ENCODE measurements at places on chromosomes 7 and 10.

DNA sequence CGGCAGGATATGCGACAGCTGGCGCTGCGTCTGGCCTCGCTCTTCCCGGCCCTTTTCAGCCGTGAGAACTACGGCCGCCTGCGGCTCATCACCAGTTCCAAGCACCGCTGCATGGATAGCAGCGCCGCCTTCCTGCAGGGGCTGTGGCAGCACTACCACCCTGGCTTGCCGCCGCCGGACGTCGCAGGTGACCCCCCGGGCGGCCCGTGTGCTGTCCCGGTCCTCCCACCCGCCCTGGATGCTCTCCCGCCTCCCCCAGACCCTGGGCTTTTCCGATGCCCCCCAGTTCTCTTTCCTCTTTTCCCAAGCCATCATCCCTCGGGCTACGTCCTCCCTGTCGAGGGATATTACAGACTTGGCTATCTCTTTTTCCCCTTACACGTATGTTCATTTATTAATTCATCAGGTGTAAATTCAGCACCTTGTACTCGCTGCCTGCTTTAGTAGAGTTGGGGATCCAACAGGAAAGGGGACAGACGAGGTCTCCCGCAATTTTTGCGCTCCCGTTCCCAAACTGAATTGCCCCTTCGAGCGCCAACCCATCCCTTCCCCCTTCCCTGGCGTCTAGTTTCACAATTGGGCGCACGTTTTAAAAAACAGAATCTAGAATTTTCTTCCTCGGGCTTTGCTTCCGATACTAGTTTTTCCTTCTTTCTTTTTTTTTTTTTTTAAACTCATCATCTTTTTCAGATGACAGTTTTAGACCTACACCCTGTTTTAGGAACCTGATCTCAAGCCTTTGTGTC lies 846 bp downstream of the MINPP1 start:
- peak; percentile 9 for DNase-seq

DNA sequence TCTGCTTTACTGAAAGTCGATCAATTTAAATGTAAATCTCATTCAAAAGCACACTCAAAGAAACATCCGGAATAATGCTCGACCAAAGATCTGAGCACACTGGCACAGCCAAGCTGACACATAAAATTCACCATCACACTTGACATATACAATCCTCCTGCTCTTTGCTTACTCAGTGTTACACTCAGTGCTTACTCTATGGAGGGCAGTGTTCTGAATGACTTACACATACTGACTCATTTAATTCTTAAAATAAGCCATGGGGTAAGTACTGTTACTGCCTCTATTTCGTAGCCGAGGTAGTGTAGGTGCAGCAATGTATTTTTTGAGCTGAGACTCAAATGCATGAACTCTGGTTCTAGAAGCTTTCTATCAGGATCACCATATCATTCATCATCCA lies 421.5 kb upstream of the LRRN3 start:
- no peak for DNase-seq

- no peak for DNase-seq
These were observed 19.6 kb downstream of the GRID2IP start for GRCh38 chr7:6531492-6532279.

GRCh38 chr7:32145911-32146310 lies 75.7 kb upstream of the PDE1C start:
- no peak for DNase-seq

DNA sequence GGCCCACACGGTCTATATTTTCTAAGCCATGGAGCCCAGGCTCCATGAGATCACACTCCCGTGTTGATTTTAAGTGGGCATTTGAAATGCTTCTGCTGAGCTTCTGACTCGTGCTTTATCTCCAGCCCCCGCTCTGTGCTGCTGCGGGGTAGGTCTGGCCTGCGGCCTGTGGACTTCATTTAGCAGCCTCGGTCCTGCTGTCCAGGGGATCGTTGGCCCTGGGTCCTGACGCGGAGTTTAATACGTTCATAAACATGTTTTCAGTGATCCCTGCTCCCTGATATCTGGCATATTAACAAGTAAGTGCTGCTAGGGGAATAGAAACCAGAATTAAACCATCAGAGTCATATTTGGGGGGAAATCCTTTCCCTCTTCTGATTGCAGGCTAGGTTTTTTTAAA lies 540.3 kb upstream of the MGMT start:
- no peak for DNase-seq

GRCh38 chr10:33772370-33773252 lies 438.1 kb upstream of the NRP1 start:
- no peak for DNase-seq

DNA sequence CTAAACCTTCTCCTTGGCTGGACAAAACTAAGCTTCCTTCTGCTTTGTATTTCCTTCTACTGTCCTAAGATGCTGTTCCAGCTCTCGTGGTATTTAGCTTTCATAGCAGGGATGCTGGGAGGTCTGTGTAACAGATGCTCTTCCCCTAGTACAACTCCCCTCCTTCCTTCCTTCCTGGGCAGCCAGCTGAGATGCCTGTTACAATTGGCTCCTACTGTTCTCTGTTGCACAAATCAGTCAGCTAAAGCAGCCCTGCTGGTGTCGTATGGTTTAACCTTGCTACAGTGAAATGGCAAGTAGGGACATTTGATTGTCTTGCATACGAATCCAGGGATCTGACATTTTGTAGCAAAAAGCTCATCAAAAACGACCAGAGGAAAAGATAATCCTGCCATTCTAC lies 143.8 kb downstream of the ARHGAP21 start:
- DNase-seq, result no peak

GRCh38 chr10:51405580-51406351 lies 293.6 kb downstream of the CSTF2T start:
- no peak for DNase-seq

DNA sequence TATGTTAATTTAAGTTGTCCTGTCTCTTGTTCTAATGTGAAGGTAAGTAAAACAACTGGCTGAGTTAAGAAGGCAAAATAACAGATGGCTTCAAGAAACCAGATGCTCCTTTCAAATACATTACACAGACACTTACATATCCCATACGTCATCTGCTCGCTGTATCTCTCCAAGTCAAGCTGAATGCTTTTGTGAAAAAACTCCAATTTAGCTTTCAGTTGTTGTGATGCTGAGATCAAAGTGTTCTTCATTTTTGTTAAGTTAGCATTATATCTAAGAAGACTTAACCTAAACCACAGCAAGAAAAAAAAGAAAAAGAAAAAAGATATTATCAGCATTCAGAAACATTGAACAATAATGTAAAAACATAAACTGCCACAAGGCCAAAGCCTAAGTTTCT lies 18.5 kb upstream of the ERLIN1 start:
- no peak for DNase-seq

GRCh38 chr7:150369748-150370501 lies 1.3 kb downstream of the REPIN1 start:
- DNase-seq, result no peak

DNA sequence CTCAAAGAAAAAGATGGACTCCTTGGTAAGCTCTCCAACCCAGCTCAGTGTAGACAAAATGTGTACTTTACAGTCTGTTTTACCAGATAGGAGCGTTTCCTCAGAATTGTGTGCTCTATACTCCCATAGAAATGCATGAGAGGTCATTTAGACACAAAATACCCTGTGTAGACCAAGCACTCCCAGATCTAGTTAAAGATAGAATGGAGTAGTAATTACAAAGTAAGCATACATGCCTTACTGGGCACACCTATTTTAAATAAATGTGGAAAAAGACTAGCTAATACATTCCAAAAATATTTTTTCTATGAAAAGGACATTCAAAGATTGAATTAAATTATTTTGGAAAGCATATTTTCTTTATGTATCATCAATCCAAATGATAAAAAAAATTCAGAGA lies 271.9 kb upstream of the DGKB start:
- no peak for DNase-seq

DNA sequence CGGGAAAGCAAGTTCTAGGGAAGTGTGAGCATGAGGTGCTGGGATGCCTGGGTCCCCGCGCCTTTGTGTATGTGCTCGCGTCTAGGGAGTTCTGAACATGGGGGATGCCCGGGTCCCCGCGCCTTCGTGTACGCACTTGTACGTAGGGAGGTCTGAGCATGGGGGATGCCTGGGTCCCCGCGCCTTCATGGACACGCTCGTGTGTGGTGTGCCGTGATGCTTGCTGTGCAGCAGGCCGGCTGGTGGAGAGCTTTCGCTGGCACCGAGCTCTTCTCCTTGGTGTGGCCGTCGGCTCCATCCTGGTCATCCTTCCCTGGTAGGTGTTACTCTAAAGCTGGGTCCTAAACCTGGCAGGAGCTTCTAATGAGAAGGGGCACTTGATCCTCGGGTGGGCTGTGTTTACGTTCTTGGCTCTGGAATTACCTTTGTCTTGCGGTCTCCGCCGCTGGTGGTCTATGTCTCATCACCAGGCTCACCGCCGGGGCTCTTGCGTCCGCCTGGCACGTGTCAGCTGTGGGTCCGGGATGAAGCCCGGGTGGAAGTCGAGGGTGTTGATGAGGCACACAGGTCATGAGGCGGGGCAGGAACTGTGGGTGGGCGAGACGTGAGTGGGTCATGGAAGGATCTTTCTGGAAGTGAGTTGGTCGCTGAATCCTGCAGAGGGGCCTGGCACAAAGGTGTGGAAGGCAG lies 63.5 kb downstream of the DNAJB6 start:
- DNase-seq, result no peak

- no peak for DNase-seq
These were observed 39.1 kb upstream of the RAB18 start for GRCh38 chr10:27464993-27465392.

DNA sequence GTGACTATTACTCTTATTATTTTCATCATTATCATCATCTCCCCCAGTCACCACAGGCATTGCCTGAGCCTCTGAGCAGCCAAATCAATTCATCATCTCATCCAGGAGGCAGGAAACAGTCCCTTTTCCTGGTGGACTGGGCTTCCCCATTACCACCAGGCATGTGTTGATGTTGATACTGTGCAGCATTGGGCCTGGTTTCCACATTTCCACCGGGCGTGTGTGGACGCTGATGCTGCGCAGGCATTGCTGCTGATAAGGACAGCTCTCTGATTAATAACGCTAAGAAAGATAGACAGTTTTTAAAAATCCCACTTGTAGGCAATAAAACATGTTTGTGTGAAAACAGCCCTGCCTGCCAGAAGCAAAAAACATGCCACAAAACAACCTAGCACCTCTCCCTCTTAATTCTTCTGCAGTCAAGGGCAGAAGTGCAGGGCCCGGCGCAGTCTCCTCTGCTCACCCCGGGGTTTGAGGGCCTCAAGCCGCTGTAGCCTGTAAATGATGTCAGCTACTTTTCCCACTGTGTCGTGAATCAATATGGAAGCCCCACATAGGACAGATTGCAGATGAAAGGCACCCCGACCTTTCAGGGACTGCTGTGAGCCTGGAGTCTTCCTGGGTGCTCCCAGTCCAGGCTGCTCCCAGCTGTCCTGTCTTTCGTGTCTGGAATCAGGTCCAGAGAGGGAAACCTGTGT lies 216.0 kb downstream of the WDR37 start:
- DNase-seq, result no peak

GRCh38 chr10:93177511-93177910 lies 103.8 kb downstream of the CYP26A1 start:
- no peak for DNase-seq

- no peak for DNase-seq
These were observed 1.3 kb downstream of the CHST12 start for GRCh38 chr7:2404714-2405119.

- DNase-seq, result no peak
These were observed 7.9 kb downstream of the RPA3 start for GRCh38 chr7:7710469-7710868.

- DNase-seq, result no peak
These were observed 268.4 kb upstream of the NPVF start for GRCh38 chr7:25496476-25497368.

DNA sequence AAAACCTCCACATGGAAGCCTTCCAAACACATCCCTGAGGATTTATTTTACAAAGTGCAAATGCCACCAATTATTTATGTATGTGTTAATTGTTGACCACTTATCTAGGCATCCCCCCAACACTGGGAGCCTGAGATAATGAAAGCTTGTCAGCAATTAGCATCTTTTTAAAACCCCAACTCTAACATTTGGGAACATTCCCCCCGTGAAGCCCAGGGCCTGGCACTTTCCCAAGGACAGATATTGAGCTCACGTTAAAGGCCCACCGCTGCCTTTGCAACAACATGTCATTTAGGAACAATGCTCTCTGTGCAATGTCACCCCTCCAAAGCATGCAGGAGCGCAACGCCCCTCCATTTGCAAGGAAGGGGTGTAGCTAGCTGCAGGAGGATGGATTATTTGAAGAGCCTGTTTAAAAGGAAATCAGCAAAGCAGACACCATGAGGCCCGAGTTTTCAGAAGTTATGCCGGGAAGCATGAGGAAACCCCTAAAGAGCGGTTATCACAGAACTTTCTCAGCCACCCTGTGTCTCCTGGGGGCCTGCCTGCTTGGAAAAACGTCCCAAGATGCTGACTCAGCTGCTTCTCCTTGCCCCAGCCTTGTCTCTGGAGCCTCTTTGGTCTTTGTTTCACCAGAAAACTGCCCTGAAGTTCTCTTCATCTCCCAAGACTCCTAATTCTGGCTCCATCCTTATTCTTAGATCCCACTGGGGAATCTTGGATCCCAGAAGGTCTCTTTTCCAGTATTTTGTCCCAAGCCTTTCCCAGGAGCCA lies 444.1 kb downstream of the GRID1 start:
- DNase-seq, result no peak

DNA sequence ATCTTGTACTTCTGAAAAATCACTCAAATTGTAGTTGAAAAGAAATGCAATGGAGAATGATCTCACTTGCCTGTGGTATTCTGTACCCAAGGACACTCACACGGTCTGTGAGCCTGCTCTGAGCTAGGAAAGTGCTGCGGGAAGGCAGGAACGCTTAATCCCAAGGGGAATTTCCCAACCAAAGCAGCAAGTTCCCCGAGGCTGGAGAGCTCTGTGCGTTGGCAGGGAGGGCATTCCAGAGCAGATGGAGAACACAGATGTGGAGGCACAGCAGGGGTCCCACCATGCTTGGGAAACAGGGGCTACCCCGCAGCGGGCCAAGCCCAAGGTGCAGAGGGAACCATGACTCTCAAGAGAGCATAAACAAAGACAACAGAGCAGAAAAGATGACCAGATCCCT lies 13.6 kb downstream of the SVIL start:
- DNase-seq, result no peak

- DNase-seq, result no peak
These were observed 192.9 kb downstream of the PTPN20 start for GRCh38 chr10:47104151-47104605.

- DNase-seq, result no peak
These were observed 108.3 kb upstream of the ABCB5 start for GRCh38 chr7:20507157-20507556.

- no peak for DNase-seq
These were observed 24.6 kb upstream of the MPP7 start for GRCh38 chr10:28327491-28327880.

GRCh38 chr7:139232377-139232717 lies 1.3 kb downstream of the UBN2 start:
- no peak for DNase-seq

- DNase-seq, result no peak
These were observed 76.0 kb downstream of the HIP1 start for GRCh38 chr7:75662579-75663301.

GRCh38 chr7:19118636-19119371 lies 1.4 kb upstream of the TWIST1 start:
- no peak for DNase-seq

- DNase-seq, result no peak
These were observed 52.3 kb upstream of the TMEM229A start for GRCh38 chr7:124085179-124085578.
